ENCODE measurements at places on chromosomes 6 and 20.

DNA sequence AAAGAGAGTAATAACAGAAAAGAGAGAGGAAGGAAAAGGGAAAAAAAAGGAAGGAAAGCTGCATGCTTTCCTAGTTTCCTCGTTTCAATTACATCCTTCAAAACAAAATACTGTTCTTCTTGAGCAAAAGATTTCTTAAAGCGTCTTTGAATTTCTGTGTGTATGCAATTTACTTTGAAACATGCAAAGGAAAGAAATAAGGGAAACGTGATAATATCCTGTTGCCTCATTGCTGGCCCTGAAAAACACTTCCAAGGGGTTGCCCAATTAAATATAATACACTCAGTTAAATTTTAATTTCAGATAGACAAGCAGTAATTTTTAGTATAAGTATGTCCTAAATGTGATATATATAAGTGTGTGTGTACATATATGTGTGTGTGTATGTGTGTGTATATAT is 51.2 kb upstream of the TPD52L1 start:
- DNase-seq, result no peak

DNA sequence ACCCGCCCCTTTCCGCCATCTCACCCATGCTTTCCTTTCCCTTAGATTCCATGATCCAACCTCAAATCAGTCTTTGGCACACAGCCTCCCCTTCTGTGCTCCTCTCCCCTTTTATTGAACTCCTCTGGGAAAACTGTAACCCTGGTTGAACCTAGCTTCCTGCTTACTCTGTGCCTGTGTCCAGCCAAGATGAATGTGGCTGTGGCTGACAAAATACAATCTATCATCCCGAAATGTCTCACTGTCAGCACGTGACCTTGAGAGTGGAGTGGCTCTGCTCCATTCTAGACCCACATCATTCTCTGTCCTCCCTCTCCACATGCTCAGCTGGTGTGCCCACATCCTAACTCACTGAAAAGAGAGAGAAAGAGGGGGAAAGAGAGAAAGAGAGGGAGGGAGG is 11.0 kb downstream of the NCR2 start:
- DNase-seq, result no peak

- DNase-seq, result no peak
These were observed 246.8 kb downstream of the QKI start for GRCh38 chr6:163661272-163661671.

DNA sequence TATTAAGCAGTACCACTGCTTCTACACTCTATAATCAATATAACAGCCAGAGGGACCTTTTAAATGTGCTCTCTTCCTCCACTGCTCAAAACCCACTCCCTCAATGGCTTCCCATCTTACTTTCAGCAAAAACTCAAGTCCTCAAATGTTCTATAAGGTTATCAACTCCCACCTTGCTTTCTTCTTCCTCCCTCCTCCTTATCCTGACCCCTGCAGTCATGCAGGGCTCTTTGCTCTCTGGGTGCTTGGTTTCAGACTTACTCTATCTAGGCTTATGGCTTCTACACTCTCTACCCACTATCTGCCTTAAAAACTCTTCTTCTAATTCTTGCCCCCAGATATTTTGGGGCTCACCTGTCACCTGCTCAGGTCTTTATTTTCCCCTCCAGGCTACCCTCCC is 5.3 kb downstream of the ARHGAP18 start:
- DNase-seq, result no peak

- no peak for DNase-seq
These were observed 45.1 kb downstream of the CEP85L start for GRCh38 chr6:118606268-118606667.

DNA sequence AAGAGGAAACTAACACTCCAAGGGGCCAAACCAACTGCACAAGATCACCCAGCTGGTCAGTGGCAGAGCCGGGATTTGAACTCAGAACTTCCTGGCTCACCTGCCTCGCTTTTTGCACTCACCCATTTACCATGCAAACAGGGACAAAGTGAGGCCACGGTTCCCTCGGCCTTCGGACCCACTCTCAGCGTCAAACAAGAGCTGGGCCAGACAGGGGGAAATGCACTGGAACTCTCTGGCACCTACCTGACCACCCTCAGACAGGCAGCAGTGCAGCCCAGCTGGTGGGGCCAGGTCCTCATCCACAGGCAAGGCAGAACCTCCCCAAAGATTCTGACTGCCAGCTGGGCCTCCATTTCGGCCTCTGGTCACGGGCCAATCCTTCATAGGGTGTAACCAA is 93.7 kb upstream of the SRSF6 start:
- no peak for DNase-seq

DNA sequence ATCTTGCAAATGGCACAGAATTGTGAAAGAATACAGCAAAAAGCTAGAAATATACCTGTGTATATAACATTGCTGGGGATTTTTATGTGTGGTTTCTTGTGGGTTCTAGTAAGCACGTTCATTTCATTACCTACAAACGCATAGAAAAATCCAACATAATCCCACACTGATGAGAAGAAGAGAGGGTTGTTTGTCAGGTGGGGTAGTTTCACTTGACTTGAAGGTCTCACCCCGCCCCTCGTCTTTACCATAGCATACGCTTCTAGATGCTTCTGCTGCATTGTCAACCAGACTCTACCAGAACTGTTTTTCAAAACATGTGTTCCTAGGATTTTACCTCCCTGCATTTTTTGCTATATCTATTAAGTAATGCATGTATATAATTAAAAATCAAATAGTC is 284.1 kb upstream of the TAB2 start:
- peak; percentile 15 for DNase-seq
